ENCODE measurements at places on chromosomes 5 and 9.

DNA sequence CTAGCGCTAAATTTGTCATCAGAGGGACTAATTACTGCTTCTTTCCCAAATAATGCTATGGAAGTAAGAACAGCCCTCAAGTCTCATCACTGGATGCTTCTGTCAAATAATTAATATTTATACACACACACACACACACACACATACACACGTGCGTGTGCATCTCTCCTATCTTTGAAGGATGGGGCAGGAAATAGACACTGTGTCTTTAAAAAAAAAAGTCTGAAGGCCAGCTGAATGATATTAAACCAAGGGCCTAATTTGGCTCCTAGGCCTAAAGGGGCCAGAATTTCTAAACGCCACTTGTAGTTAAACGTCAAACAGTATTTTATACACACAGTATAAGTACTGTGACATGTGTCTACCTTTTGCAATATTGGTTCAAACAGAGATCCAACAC is 3.3 kb downstream of the SLF1 start:
- DNase-seq, result no peak

- DNase-seq, result no peak
Measured at GRCh38 chr5:132385326-132386105, 16.0 kb downstream of the SLC22A5 start.

GRCh38 chr5:123496892-123497291 is 15.1 kb upstream of the CSNK1G3 start:
- DNase-seq, result no peak

GRCh38 chr9:127083138-127083980 is 39.1 kb downstream of the ANGPTL2 start:
- no peak for DNase-seq

DNA sequence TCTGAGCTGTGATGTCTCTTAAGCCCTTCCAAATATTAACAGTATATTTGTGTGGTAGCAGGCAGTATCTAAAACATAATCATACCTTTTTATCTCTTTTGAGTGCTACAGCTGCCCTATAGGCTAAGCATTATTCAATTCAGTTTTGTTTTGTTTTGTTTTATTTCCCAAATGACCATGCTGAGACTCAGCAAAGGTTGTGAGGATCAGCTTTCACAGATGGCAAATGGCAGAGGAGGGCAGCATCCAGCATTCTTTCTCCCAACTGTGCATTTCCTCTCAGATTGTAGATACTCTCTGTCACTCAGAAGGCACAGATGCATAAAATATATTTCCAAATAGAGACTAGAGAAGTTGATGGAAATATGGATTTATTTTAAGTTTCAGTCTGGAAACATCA is 90.7 kb downstream of the DAPK1 start:
- no peak for DNase-seq

- no peak for DNase-seq
Measured at GRCh38 chr5:176995896-176996767, 10.4 kb downstream of the UIMC1 start.

DNA sequence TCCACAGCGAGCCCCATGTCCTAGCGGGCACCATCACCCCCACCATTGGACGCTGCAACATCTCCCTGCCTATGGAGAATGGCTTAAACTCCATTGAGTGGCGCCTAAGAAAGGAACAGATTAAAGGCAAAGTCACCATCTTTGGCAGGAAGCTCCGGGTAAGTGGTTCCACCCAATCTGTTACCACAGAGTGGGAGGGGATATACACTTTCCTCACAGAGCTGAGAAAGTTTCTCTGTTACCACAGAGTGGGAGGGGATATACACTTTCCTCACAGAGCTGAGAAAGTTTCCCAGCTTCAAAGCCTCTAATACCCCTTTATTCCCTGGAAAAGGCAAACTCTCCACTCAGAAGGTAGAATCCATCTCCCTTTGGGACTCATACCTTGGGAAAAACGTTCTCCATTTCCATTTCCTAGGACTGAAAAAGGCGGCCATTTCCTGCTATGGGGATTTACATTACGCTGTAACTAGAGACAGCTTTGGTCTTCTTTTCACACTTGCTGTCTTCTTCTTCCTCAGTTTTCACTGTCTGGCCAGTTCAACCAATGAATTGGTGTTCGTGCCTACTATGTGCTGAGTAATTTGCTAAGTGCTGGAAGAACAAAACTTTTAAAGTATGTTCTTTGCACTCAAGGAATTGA is 63.4 kb upstream of the WWC1 start:
- no peak for DNase-seq

DNA sequence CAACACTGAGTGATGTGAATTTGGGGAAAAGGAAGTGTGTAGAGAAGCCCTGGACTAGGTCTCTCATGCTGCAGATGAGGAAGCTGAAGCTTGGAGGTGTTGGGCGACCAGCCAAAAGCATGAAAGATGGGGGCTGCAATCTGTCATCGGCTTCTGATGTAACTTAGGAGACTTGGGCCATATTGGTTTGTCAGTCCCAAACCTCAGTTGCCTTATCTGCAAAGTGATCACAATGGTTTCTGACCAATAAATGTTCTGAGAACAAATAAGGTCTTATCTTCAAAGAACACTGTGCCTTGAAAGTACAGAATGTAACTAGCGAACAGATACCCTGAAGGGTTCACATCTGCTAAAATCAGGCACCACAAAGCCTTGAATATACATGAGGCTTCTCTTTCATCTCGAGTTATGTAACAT is 198.4 kb upstream of the NR3C1 start:
- no peak for DNase-seq

DNA sequence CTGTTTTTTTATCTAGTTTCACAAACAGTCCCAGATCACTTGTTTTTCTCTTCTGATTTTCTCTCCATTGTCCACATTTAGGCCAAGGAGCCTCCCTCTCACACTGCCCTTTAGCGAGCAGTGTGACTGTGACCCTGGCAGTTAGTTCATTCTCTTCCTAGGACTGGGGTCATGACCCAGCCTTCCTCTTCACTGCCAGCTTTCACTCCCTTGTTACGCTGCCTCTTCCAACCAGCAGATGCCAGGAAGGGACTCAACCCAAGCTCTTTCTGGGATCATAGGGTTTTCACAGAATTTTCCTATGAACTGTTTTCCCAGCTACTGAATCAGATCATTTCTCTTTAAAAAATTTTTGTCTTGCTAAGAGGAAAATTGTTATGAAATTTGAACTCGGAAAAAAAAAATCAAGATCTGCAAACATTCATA is 70.9 kb downstream of the LMNB1 start:
- DNase-seq, result no peak

DNA sequence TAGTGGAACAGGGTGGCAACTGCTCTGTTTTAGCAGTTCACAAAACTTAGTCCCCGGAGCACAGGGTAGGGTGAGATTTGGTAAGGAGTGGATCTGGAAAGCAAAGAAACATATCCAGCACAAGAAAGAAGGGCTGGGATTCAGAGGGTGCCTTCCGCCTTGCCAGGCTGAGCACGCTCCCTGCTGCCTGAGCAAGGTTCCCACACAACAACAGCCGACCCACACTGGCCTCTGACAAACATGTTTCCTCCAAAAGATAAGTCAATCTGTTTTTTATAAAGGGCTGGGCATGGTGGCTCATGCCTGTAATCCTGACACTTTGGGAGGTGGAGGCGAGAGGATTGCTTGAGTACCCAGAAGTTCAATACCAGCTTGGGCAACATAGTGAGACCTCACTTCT is 45.8 kb downstream of the RAB3C start:
- no peak for DNase-seq

GRCh38 chr5:142097681-142098080 is 10.9 kb upstream of the NDFIP1 start:
- no peak for DNase-seq

DNA sequence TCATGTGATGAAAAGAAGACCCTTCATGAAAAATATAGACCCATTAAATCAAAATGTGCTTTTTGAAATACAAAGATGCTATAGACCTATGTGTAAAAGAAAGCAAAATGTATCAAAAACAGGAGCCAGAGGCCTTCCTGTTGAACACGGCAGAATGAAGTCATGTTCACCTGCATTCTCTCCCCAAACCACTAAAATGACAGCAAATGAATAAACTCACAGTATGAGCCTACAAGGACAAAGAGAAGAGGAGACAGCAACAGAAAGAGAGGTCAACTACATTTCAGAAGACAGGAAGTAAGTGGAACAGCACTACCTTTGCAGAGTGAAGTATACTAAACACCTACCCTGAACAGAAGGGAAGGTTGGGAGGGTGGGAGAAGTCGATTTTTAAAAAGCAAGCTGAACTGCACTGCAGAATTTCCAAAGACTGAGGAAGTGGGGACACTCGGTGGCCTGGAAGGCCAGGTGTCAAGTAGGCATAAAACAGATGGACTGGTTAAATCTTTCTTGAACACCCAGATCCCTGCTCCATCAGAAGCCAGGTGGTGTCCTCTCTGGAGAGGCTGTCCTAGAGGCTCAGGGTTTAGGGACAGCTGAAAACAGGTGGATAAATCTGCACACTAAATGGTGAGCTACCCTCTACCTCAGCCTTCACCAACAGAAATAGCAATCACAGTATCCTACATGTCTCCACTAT is 48.9 kb downstream of the MED27 start:
- DNase-seq, result no peak

- no peak for DNase-seq
Measured at GRCh38 chr5:14595891-14596290, 14.3 kb downstream of the OTULINL start.

DNA sequence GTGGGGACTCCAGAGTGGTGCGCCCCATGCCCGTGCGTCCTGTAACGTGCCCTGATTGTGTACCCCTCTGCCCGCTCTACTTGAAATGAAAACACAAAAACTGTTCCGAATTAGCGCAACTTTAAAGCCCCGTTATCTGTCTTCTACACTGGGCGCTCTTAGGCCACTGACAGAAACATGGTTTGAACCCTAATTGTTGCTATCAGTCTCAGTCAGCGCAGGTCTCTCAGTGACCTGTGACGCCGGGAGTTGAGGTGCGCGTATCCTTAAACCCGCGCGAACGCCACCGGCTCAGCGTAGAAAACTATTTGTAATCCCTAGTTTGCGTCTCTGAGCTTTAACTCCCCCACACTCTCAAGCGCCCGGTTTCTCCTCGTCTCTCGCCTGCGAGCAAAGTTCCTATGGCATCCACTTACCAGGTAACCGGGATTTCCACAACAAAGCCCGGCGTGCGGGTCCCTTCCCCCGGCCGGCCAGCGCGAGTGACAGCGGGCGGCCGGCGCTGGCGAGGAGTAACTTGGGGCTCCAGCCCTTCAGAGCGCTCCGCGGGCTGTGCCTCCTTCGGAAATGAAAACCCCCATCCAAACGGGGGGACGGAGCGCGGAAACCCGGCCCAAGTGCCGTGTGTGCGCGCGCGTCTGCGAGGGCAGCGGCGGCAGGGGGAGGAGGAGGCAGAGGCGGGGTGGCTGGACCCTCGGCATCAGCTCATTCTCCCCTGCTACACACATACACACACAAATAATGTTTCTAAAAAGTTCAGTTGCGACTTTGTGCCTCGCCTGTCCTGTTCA is 668 bp downstream of the GLIS3 start:
- no peak for DNase-seq

GRCh38 chr9:77531400-77531799 is 116.7 kb downstream of the GNA14 start:
- no peak for DNase-seq

DNA sequence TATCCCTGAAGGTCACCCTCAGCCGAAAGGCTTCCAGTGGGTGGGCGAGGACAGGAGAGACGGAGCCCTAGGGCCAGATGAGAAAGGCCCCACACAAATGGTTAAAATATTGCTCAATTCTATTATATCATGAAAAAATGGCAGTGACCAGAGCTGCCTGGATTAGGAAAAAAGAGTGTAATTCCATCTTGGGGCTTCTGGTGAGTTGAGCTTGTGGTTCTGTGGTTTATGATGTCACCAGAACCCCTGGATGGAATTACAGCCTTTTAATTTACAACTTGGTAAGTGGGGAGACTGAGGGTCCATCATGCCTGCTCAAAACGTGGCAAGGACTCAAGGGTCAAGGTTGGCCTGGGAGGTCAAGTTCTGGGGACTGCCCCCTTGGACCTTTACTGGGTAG is 55.5 kb upstream of the STC2 start:
- no peak for DNase-seq

DNA sequence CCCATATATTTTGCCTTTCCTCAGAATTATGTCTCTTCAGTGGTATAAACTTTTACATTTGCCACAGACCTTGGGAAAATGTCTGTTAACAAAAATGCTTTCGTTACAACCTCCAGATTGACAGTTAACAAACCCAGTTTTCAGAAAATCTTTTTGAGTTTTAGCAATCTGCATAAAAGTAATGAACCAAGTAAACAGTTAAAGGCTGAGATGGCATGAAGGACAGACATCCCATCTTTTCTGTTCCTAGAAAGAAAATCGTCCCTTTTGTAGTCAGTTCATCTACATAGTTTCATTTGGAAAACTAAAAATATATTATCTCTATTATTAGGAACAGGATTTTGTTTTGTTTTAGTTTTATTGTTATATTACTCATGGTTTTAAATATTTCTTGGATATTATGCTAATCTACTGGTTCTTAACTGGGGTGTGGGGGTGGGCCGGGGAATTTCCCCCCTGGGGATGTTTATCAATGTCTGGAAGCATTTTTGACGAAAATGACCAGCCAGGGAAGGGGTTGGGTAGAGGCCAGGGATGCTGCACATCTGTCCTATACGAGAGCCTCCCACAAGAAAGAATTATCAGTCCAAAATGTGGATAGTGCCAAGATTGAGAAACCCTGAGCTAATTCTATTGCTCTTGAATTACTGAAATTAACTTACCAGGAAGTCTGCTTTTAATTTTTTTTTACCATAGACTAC is 11.9 kb downstream of the FYB1 start:
- DNase-seq, result no peak

DNA sequence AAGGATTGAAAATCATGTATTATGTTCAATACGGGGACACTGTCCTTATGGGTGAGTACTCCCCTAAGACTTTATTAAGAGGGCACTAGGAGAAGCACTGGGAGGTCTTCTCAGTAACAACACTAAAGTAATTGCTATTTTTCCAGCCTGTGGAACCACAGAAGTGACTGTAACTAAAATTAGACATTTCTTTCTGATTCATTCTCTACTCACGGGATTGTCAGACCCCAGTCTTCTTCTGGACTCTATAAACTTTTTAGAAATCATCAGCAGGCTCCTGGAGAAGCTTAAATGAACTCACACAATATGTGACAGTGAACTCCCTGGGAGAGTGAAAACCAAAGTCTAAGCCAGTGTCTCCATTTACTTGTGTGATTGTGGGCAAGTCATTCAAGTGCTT is 14.5 kb downstream of the TLR4 start:
- no peak for DNase-seq

DNA sequence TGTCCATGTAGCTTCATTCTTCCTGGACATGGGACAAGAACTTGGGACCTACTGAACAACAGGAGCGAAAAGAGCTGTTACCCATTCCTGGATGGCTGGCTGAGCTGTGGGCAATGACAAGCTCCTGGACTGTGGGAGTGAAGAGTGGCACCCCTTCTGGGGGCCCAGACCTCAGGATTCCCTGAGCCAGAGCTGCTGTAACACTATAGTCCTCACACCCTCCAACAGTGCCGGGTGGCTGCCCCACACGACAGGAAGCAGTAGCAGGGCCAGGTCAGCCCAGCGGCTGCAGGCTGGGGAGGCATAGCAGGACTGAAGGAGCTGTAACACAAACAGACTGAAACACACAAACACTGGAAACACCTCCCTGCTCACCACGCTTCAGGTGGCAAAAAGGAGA is 169.7 kb upstream of the IRX2 start:
- no peak for DNase-seq
